ENCODE measurements at places on chromosomes 12 and 14. TPM values are rescaled to one million over a fixed set of nuclear protein-coding genes. Genes with fewer than 3 reads are reported as not detected.

- no peak overlapping the region for H3K27ac ChIP-seq
- no peaks in the 10 kb centered on the region for H3K36me3 ChIP-seq
- no peak overlapping the region for H3K4me3 ChIP-seq
- no peaks in the 10 kb centered on the region for H3K4me1 ChIP-seq
Observed at GRCh38 chr12:82474798-82475184, 116.5 kb downstream of the METTL25 start.

GRCh38 chr14:74502236-74503019, 8.9 kb downstream of the ISCA2 start:
- no peak overlapping the region for H3K4me3 ChIP-seq
- H3K36me3 ChIP-seq: no peaks in the 10 kb centered on the region
- H3K27me3 ChIP-seq: no peaks in the 10 kb centered on the region
- DNase-seq: peak; percentile 26
- no peaks in the 10 kb centered on the region for H3K4me1 ChIP-seq

GRCh38 chr14:50018201-50018932, 98.0 kb downstream of the VCPKMT start:
- peak; percentile 33 for DNase-seq
- H3K4me1 ChIP-seq: peaks cover 6% of the 10 kb centered on the region
- no peaks in the 10 kb centered on the region for H3K27me3 ChIP-seq
- H3K36me3 ChIP-seq: no peaks in the 10 kb centered on the region
- no peak overlapping the region for H3K4me3 ChIP-seq

PLEK2 gene
- total RNA-seq: 30.1 TPM

LMO3 gene
- total RNA-seq: 0.89 TPM

SOAT2 gene
- total RNA-seq: 0.79 TPM

GRCh38 chr12:17928708-17929366, 161.2 kb downstream of the RERGL start:
- no peaks in the 10 kb centered on the region for H3K36me3 ChIP-seq
- no peak for DNase-seq
- no peaks in the 10 kb centered on the region for H3K27me3 ChIP-seq
- no peaks in the 10 kb centered on the region for H3K4me1 ChIP-seq
- no peak overlapping the region for H3K27ac ChIP-seq
- no peak overlapping the region for H3K4me3 ChIP-seq

GRCh38 chr12:122538496-122538895, 11.4 kb downstream of the KNTC1 start:
- H3K36me3 ChIP-seq: no peaks in the 10 kb centered on the region
- H3K27ac ChIP-seq: no peak overlapping the region
- no peaks in the 10 kb centered on the region for H3K27me3 ChIP-seq
- no peaks in the 10 kb centered on the region for H3K4me1 ChIP-seq
- no peak for DNase-seq
- H3K4me3 ChIP-seq: no peak overlapping the region

NRL gene
- 4.3 TPM for total RNA-seq

DNA sequence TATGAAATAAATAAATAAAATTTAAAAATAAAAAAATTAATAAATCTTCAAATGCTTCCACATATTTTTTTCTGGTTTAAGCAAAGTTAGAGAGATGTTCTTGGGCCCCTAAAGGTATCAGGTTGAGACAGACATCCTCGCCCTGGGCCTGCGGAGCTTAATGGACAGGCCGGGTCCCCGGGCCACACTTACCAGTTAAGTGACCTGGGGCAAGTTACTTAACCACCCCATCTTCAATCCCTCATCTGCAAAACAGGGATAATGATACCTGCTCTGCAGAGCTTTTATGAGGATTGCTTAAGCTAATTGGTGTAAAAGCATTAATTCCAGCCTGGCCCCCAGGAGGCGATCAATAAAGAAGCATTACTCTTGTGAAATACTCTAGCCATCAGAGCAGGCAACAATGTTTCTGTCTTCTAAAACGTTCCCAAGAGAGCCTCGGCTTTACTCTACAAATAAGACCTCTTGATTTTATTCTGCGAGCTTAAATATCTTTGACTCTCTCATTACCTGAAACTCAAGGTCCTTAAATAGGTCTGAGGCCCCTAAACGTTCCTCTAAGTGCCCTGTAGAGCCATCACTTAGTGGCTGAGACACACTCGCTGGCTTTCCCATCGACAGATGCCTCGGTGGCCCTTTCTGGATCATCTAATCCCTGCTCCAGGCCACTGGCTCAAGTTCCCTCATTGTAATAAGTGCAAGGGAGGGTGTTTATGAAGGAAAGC, 81.1 kb upstream of the DIO3 start:
- DNase-seq: peak; percentile 13
- H3K4me1 ChIP-seq: peaks cover 12% of the 10 kb centered on the region
- no peak overlapping the region for H3K27ac ChIP-seq
- no peaks in the 10 kb centered on the region for H3K27me3 ChIP-seq
